ENCODE measurements at places on chromosomes 1 and 21. TPM values are rescaled to one million over a fixed set of nuclear protein-coding genes. Genes with fewer than 3 reads are reported as not detected.

- H3K27me3 ChIP-seq: no peaks in the 10 kb centered on the region
- no peak for DNase-seq
- peaks cover 9% of the 10 kb centered on the region for H3K4me1 ChIP-seq
Measured at GRCh38 chr1:209412036-209412435, 171.5 kb upstream of the CAMK1G start.

DNA sequence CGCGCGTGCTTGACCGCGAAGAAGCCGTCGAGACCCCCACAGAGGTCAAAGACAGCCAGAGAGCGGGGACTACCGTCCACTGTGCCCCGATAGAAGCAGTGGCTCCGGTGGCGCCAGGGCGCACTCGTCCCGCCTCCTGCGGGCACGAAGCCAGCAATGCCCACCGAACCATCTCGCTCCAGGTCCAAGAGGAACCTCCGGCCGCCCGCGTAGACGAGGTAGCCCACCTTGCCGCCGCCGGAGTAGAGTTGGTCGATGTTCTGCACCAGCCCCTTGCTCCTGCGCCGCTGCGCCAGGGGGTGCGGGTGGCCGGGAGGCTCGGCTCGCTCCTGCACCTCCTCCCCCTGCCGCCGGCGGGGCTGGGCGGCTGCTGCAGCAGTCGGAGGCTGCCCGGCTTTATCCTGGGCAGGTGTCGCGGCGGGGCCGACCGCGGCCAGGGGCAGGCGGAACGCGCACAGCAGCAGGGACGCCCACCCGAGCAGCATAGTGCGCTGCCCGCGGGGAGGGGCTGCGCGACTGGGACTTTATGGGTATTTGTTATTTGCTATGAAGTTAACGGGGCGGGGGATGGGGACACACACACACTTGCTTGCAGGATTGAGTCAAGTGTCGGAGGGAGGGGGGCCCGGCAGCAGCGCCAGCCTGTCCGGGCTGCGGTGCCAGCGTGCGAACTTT, 844 bp downstream of the ADAMTS5 start:
- peak; percentile 40 for DNase-seq
- H3K27me3 ChIP-seq: peaks cover 55% of the 10 kb centered on the region
- peak overlapping the region; percentile 70 for H3K4me3 ChIP-seq
- peaks cover 7% of the 10 kb centered on the region for H3K4me1 ChIP-seq

Gene KRTAP19-1
- total RNA-seq: not detected

DNA sequence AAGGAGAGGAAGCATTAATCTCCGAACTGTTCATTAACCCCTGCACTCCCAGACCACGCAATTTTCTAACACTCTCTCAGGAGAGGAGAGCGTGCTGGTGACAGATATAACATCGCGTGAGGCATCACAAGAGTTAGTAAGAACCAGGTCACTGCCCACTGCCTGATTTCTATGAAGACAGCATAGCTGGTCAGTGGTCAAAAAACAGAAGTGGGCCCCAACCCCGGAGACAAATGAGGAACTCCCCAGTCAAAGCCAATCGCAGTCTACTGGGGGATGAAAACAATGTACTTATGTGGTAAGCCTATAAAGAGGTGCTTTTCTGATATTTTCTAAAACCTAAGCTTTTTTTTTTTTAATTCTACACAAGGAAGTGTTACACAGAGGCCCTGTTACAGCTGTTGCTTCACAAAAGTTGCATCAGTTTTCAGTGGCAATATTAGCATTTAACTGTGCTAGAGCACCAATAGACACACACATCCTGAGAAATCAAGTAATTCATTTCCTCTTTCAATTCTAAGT, 231.8 kb upstream of the IRF2BP2 start:
- no peaks in the 10 kb centered on the region for H3K4me1 ChIP-seq
- no peak overlapping the region for H3K4me3 ChIP-seq

DNA sequence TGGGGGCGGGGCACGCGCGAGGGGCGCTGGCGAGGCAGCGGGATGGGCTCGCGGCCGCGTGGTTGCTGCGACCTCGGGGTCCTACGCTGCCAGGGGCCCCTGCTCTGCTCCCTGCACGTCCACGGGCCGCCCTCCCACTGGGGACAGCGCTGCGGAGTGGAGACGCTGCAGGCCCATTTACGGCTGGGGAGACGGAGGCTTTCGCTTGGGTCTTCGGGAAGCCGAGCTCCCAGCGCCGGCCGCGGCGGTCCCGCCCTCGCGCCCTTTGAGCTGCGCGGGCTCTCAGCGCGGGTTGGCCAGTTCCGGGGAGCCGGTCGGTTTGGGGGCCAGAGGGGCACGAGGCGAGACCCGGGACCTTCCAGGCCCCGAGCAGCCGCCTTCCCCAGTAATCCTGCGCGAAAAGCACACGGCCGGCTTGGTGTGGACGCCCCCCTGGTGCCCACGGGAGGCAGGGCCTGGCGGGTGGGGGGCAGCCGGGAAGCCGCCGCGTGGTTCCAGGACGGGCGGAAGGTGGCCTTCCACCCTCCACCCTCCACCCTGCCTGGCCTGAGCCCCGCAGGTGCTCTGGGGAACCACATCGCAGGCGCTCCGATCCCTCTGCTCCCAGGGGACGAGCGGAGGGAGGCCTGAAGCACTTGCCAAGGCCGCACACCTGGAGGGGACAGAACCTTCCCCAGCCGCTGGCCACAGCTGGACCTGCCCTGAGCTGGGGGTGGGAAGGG, 570 bp upstream of the PEX10 start:
- H3K4me3 ChIP-seq: peak overlapping the region; percentile 55
- peaks cover 22% of the 10 kb centered on the region for H3K4me1 ChIP-seq
- DNase-seq: peak; percentile 85

- H3K4me3 ChIP-seq: no peak overlapping the region
- H3K27me3 ChIP-seq: no peaks in the 10 kb centered on the region
- no peak for DNase-seq
- H3K27ac ChIP-seq: no peak overlapping the region
- H3K36me3 ChIP-seq: no peaks in the 10 kb centered on the region
Measured at GRCh38 chr1:193181985-193182384, 4.4 kb downstream of the B3GALT2 start.

- H3K4me3 ChIP-seq: no peak overlapping the region
- H3K36me3 ChIP-seq: no peaks in the 10 kb centered on the region
- no peak overlapping the region for H3K27ac ChIP-seq
- no peak for DNase-seq
Measured at GRCh38 chr1:13706046-13706445, 6.1 kb downstream of the PRDM2 start.

Gene TRIM46
- 1.1 TPM for total RNA-seq

- H3K36me3 ChIP-seq: no peaks in the 10 kb centered on the region
Measured at GRCh38 chr21:39712273-39712672, 32.7 kb upstream of the IGSF5 start.

- no peaks in the 10 kb centered on the region for H3K36me3 ChIP-seq
- no peak overlapping the region for H3K27ac ChIP-seq
- no peaks in the 10 kb centered on the region for H3K27me3 ChIP-seq
- H3K4me1 ChIP-seq: peaks cover 12% of the 10 kb centered on the region
- H3K4me3 ChIP-seq: no peak overlapping the region
- no peak for DNase-seq
Measured at GRCh38 chr1:217076902-217077301, 353.7 kb upstream of the ESRRG start.

Gene TRMT1L
- total RNA-seq: 23.1 TPM

Gene TMEM35B
- 43.8 TPM for total RNA-seq

GRCh38 chr1:22488319-22488718, 36.7 kb downstream of the ZBTB40 start:
- no peaks in the 10 kb centered on the region for H3K27me3 ChIP-seq
- no peak overlapping the region for H3K4me3 ChIP-seq
- H3K36me3 ChIP-seq: no peaks in the 10 kb centered on the region

DNA sequence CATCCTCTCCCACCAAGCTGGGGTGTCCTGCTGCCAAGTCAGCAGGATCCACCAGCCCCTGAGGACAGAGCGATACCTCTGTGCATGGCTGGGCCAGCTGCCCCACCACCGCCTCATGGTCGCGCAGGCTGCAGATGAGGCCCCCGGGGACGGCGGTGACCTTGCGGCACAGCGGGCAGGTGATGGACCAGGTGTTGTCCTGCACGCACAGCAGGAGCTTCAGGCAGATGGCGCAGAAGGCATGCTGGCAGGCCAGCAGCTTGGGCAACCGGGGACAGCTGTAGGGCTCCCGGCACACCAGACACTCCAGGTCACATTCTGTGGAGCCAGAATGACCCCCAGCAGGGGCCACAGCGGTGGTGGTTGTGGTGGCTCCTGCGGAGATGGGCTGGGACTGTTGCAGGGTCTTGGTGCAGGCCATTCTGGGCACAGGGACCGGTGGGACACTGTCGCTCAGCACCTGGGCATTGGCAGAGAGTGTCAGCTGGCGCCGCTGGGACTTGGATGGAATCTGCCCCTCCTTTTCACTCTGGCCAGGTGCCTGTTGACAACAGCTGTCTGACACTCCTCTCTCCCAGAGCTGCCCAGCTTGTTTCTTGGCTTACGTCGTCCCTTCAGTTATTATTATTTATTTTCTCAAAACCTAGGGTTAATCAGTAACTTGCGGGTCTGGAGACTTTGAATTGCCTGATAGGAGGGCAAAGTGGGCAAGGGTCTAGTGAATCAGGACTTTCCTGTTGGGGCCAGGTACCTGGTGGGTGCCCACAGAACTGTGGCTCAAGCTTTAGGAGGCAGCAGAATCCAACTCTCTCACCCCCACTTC, at the start of gene RNF186:
Gene RNF186 (minus strand): TSS at position 603 of the 823 bp plus-strand sequence. CDS start 182 bp downstream, at position 421.
- H3K4me1 ChIP-seq: peaks cover 19% of the 10 kb centered on the region
- H3K27ac ChIP-seq: peak within 1 kb of the TSS; percentile 93
- no peak within 1 kb of the TSS for H3K4me3 ChIP-seq

Gene APCS
- not detected for total RNA-seq

- H3K4me3 ChIP-seq: no peak overlapping the region
- H3K27ac ChIP-seq: peak overlapping the region; percentile 58
- H3K27me3 ChIP-seq: no peaks in the 10 kb centered on the region
- DNase-seq: peak; percentile 74
- H3K36me3 ChIP-seq: no peaks in the 10 kb centered on the region
Measured at GRCh38 chr1:172826096-172826741, 167.3 kb downstream of the FASLG start.

Gene NCAM2
- total RNA-seq: 14.4 TPM

Gene CNIH3
- total RNA-seq: 2.8 TPM

DNA sequence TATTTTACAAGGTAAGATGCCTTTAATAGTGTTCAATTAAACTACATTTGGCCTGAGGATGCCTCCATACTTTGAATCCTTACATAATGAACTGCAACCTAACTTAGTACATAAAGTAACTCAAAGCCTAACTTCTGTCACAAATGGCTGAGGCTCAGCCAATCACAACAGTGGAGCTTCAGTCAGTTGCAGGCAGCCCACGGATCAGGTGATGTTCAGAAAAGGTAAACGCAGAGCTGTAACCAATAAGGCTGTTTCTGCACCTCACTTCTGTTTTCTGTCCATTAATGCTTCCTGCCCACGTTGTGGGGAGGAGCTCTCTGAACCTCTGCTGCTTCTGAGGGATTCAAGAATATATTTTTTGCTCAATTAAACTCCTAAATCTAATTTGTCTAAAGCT, 94.8 kb upstream of the KIAA0040 start:
- H3K4me1 ChIP-seq: no peaks in the 10 kb centered on the region
- no peak for DNase-seq
- H3K27me3 ChIP-seq: no peaks in the 10 kb centered on the region

GRCh38 chr1:37794372-37795339, 1.0 kb downstream of the MANEAL start:
- no peak for DNase-seq
- peaks cover 4% of the 10 kb centered on the region for H3K4me1 ChIP-seq

Gene CEP170
- 31.4 TPM for total RNA-seq

GRCh38 chr1:161983725-161984124, 39.9 kb downstream of the OLFML2B start:
- no peaks in the 10 kb centered on the region for H3K27me3 ChIP-seq
- H3K4me3 ChIP-seq: no peak overlapping the region
- H3K4me1 ChIP-seq: no peaks in the 10 kb centered on the region
- no peak for DNase-seq

DNA sequence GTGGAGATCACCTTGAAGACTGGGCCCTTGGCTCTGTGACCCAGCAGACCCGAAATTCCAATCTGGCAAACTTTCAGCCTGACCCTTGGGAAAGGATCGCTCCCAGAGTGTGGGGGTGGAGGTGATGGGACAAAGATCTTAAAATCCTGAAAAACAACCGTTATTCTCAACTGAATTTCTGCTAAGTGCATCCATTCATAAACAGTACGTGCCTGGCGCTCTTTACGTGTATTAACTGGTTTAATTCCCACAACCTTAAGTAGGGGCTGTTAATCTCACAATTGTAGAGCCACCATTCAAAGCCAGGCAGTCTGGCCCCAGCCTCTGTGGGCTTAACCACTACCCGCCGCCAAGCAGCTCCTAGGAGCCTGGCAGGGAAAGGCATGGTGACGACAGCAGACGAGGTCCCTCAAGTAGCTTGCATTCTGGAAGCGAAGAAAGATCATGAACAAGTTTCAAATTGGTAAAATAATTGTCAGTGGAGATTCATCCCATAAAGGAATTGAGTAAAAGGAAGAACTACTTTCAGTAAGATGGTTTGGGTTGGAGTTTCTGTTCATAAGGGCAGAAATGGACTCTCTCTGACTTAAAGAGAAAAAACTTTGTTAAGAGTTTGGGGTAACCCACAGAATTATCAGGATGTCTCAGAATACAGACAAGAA, 11.4 kb upstream of the RGS16 start:
- peaks cover 24% of the 10 kb centered on the region for H3K4me1 ChIP-seq
- H3K4me3 ChIP-seq: peak overlapping the region; percentile 8
- H3K36me3 ChIP-seq: no peaks in the 10 kb centered on the region
- H3K27me3 ChIP-seq: peaks cover 11% of the 10 kb centered on the region
- peak overlapping the region; percentile 85 for H3K27ac ChIP-seq

- no peak overlapping the region for H3K4me3 ChIP-seq
- peak; percentile 63 for DNase-seq
- no peaks in the 10 kb centered on the region for H3K27me3 ChIP-seq
Measured at GRCh38 chr1:24910751-24911650, 19.1 kb downstream of the RUNX3 start.

Gene ATP1B1
- 362 TPM for total RNA-seq

DNA sequence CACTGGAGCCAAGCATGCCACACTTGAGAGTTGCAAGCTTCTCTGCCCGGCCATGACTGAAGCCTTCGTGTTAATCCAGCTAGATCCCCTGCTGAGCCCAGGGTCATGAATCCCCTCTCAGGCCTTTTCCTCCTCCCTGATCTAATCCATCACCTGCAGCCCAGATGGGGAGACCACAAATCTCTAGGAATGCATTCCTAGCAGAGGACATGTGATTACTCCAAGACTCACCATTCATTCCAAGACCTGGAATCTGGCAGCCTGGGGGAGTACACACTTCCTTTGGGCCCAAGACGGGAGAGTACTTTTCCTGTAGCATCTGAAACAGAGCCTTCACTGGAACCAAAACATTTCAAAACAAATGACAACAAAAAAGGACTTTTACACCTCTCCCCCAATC, 269.3 kb upstream of the NFIA start:
- H3K36me3 ChIP-seq: no peaks in the 10 kb centered on the region
- no peak for DNase-seq
- H3K27ac ChIP-seq: no peak overlapping the region

- no peaks in the 10 kb centered on the region for H3K27me3 ChIP-seq
- peak overlapping the region; percentile 100 for H3K27ac ChIP-seq
- DNase-seq: peak; percentile 59
- peak overlapping the region; percentile 100 for H3K4me3 ChIP-seq
- H3K4me1 ChIP-seq: peaks cover 50% of the 10 kb centered on the region
Measured at GRCh38 chr1:19484338-19484797, 971 bp downstream of the CAPZB start.

All from hepatocyte (in vitro differentiated cells).